ENCODE measurements at places on chromosomes 16 and 17. TPM values are rescaled to one million over a fixed set of nuclear protein-coding genes. Genes with fewer than 3 reads are reported as not detected.

The CYGB gene
- polyA plus RNA-seq = 16.1 TPM

The KRTAP2-1 gene
- polyA plus RNA-seq = not detected

The KCNJ2 gene
- 3.8 TPM for polyA plus RNA-seq

The TBC1D3I gene
- polyA plus RNA-seq = 1.8 TPM

The TMEM238L gene
- polyA plus RNA-seq = 4.6 TPM

The TBC1D3B gene
- polyA plus RNA-seq = 4.3 TPM

The PIPOX gene
- 10.6 TPM for polyA plus RNA-seq

The SLC13A2 gene
- polyA plus RNA-seq = 4.1 TPM

GRCh38 chr16:88500255-88500661 lies 47.2 kb downstream of the ZFPM1 start:
- DNase-seq = no peak

DNA sequence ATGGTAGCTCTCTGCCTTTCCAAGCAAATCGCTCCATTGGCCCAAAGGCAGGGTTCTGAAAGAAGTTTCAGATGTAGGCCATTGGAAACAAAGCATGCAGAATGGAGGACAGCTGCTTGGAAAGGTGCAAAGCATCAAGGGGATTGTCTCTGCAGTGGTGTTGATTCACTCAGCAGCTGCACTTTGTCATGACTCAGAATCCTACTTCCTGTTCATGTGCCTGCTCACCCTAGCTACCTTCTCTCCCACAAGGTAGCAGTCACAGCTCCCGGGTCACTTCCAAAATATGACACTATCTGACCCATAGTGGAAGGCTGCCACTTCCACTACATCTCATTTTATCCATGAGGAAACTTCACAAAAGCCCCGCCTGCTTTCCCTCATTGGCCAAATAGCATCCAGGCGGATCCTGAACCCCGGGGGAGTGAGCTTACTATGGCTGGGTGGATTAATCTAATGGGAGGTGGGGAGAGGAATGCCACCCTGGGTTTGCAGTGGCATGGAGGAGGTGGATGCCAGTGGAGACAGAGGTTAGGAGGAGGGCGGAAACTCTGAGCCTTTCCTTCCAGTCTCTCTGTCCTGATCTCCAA lies 74.7 kb upstream of the NKD1 start:
- no peak for DNase-seq

GRCh38 chr17:79695797-79696609 lies 34.7 kb upstream of the ENPP7 start:
- DNase-seq = peak; percentile 46

DNA sequence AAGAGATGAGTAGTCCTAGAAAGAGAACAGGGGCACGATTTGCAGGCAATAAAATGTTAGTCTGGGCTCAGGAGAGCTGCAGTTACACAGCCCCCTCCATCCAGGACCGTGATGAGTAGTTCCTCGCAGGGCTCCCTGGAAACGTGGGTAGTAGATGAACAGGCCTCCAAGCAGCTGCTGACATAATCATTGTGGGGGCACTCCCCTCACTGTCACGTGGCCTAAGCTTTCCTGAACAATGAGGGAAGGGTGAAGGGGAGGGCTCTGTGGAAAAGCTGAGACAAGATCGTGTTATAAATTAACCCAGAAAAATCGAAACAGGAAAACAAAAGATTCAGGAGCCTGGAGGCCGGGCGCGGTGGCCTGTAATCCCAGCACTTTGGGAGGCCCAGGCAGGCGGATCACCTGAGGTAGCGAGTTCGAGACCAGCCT lies 1.3 kb upstream of the PER1 start:
- no peak for DNase-seq

DNA sequence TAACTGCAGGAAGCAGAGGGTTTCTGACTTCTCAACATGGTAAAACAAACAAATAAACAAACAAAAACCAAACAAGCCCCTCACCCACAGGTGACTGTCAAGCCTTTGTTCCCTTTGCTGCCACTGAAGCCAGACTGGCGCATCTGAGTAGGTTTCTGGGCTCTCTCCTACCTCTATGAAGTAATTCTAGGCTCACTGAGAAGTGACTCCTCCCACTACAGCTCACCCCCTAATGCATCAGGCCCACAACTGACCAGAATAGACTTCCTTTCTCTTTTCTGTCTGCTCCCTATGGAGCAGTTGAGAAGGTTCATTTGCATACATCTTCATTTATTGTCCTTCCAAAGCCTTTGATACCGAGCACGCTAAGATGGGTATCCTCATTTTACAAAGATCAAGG lies 77.0 kb upstream of the CCL2 start:
- no peak for DNase-seq
